Stimulated activated naive CD8-positive, alpha-beta T cell treated with anti-CD3 and anti-CD28 coated beads, Interleukin-15, amount 100 ng/mL, for 72 hours (primary cell): ENCODE measurements at places on chromosomes 11 and 22.
A peak's percentile ranks its signal among the peaks of the same experiment; 100 is the strongest.

- DNase-seq, result no peak
Observed at GRCh38 chr22:38700270-38700788, 414 bp downstream of the JOSD1 start.

DNA sequence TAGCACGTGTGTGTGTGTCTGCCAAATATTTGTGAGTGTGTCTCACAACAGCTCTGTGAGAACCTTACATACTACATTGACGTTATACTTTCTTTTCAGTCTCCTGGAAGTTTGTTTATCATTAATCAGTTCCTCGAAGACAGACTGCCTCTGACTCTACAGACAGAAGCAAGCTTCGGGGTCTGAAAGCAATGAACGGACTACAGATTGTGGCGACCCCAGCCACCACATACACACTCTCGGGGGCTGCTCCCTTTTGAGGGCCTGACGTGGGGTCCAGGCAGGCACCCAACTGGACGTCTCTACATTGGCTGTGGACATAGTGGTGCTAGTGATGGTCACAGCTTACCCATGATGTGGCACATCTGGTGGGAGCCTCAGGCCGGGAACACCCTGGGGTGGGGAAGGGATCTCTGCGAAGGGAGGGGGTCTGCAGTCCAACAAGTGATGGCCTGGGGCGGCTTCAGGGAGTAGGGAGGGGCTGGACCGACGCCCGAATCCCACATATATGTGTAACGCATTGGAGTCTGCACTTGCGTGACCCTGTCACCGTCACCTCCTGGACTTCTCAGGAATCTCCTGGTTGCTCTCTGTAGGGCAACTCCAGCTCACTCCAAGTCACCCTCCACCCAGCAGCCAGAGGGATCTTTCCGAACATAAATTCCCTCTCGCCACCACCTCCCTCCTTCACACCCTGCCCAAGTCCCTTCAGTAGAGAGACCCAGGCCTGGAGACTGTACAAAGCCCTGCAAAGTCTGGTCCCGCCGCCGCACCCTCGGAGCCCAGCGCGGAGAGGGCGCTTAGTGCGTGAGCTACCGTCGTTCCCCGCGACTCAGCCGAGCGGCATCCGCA is 30.4 kb upstream of the TRIM29 start:
- no peak for DNase-seq

DNA sequence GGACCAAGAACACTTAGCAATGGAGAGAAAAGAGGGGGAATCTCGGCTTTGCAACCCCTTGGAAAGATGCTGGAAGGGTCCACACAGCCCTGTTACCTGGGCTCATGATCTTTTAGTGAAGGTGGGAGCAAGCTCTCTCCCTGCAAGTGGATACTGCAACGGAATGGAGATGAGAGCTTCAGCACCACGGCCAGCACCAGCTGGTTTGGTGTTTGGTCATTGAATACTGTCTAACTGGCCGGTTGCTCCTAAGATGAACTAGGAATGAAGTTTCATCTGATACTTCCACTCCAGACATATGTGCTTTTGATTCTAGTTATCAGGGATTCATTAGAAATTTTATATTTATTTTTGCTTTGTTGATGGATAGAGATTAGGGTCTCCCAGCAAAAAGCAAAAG is 16.3 kb downstream of the HTR3A start:
- DNase-seq, result no peak

GRCh38 chr11:125591649-125592304 is 875 bp upstream of the STT3A start:
- peak; percentile 36 for DNase-seq

GRCh38 chr22:21951931-21952465 is 650 bp downstream of the PPM1F start:
- peak; percentile 34 for DNase-seq

GRCh38 chr11:20367313-20367948 is 3.9 kb downstream of the HTATIP2 start:
- no peak for DNase-seq
